ENCODE measurements at places on chromosomes 6 and 20.

DNA sequence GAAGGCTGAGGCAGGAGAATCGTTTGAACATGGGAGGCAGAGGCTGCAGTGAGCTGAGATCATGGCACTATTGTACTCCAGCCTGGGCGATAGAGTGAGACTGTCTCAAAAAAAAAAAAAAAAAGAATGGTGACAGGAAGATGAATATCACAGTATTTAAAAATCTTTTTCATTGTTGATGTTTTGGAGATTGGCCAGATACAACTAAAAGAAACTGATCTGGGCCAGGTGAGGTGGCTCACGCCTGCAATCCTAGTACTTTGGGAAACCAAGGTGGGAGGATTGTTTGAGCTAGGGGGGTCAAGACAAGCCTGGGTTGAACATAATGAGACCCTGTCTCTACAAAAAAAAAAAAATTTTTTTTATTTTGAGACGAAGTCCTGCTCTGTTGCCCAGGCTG, 52.1 kb downstream of the TRAF3IP2 start:
- no peak for DNase-seq

GRCh38 chr6:24905483-24905882, 30.3 kb downstream of the RIPOR2 start:
- DNase-seq: no peak

DNA sequence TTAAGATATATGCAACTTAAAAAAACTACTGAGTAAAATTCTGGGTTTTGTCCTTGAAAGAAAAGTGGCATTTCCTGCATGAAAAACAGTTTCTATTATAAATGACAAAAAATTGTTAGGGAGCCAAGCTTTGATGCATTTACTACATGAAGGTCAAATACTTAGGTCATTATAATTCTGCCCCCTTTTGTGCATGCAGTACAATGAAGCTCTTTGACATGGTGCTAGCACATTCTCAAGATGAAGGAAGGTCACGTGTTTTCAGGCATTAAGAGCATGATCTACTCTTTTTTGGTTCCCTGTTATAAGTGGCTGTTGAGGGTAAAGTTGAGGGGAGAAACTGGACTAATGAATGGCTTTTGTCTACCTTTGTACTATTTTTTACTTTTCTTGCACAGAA, 72.7 kb downstream of the FOXO3 start:
- DNase-seq: no peak

GRCh38 chr20:9617940-9618339, 103.5 kb downstream of the LAMP5 start:
- no peak for DNase-seq

Data from effector CD4-positive, alpha-beta T cell (primary cell).